GF-D8 (cell line): ENCODE measurements at places on chromosomes 3 and 15.
A peak's percentile ranks its signal among the peaks of the same experiment; 100 is the strongest.

DNA sequence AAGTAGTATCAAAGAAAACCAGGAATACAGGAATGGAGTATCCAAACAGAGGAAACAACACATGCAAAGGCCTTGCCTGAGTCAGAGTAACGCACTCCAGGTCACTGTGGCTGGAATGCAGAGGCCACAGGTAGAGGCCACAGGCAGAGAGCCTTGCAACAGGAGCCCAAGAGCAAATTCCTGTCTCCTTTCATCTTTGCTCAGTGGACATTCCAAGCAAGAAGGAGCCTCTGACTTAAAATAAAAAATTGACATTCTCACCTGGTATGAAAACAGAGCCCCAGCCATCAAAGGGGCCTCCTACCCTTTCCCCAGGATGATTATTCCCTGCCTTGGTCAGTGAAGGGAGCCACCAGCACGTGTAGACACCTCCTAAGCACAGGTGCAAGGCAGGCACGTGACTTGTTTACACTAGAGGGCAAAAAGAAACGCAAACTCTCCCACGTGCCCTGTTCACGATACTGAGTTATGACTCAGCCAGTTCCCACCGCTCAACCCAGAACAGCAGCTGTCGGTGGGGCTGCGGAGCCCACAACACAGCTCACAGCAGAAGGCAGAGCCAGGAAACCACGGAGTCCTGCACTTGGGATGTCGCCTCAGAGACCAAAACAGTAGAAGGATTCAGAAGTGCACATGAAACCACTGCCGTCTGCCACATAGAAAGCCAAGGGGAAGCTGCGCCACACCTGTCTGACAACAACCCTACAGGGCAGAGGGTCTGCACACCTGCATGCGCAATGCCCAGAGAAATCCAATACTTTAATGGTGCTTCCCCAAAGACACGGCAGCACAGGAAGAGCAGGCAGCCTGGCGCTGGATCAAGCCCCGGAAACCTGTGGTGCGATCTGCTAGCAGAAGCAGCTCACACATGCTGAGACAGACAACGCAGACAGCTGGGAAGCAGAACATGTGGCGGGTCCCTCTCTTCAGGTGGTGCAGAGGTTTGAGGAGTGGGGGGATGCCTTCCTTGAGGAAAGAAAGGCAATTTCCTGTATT lies 52.1 kb downstream of the ITGB5 start:
- no peak for DNase-seq

GRCh38 chr15:81024265-81024872 lies 23.6 kb downstream of the TLNRD1 start:
- no peak for DNase-seq

DNA sequence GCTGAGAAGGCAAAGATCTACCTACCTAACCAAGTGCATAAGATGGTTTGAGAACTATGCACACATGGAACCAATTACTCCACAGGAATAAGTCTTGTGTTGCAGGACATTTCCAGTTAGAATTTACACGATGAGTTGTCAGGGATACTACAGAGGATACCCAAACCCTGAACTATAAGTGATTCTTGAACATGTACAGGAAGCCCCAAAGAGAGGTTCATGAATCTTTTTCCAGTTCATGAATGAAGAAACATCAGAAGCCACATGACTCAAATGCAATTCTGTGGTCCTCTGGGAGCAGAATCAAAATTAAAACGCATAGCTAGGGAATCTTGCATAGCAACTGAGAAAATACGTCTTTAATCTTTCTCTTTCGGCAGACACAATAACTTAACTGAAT lies 114.1 kb upstream of the LMCD1 start:
- no peak for DNase-seq

- DNase-seq = no peak
These were observed 71.9 kb downstream of the PFN2 start for GRCh38 chr3:149898771-149899170.

DNA sequence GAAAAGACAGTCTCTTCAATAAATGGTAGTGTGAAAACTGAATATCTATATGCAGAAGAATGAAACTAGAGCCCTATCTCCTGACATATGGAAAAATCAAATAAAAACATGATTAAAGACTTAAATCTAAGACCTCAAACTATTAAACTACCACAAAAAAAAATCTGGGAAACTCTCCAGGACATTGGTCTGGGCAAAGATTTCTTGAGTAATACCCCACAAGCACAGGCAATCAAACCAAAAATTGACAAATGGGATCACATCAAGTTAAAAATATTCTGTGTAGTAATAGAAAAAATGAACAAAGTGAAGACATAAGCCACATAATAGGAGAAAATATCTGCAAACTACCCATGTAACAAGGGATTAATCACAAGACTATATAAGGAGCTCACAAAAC lies 286.4 kb downstream of the TBC1D5 start:
- no peak for DNase-seq

DNA sequence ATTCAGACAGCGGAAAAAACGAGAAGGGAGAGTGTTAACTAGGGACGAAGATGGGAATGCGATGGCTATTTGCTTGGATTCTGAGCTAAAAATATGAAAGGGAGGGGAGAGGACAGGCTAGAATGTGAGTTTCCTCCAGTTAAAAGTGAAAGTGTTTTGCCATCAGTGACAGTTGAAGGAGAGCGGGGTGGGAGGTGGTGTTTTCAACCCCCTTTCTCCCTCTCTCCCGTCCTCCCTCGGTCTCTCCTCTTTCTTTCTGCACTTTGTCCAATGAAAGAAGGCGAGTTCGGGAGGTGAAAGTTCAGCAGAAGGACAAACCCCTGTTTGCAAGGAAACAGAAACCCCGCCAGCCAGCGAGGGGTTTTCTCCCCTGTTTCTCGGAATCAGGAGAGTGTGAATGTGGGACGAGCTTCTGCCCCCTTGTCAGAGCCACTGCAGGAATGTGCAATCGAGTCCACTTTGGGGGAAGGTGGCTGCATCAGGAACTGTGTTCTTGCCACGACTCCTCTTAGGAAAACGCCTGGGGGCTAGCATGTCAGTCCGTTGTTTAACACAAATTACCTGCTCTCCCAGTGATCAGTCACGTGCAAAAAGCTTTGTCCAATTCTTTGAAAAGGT lies 975 bp upstream of the FOXP1 start:
- DNase-seq = peak; percentile 74
